ENCODE measurements at places on chromosomes 3 and 15. TPM values are rescaled to one million over a fixed set of nuclear protein-coding genes. Genes with fewer than 3 reads are reported as not detected.

Gene TNFSF10
- 7.5 TPM for polyA plus RNA-seq

Gene CCDC54
- 3.8 TPM for polyA plus RNA-seq

Gene XPC
- polyA plus RNA-seq, result 18.6 TPM

DNA sequence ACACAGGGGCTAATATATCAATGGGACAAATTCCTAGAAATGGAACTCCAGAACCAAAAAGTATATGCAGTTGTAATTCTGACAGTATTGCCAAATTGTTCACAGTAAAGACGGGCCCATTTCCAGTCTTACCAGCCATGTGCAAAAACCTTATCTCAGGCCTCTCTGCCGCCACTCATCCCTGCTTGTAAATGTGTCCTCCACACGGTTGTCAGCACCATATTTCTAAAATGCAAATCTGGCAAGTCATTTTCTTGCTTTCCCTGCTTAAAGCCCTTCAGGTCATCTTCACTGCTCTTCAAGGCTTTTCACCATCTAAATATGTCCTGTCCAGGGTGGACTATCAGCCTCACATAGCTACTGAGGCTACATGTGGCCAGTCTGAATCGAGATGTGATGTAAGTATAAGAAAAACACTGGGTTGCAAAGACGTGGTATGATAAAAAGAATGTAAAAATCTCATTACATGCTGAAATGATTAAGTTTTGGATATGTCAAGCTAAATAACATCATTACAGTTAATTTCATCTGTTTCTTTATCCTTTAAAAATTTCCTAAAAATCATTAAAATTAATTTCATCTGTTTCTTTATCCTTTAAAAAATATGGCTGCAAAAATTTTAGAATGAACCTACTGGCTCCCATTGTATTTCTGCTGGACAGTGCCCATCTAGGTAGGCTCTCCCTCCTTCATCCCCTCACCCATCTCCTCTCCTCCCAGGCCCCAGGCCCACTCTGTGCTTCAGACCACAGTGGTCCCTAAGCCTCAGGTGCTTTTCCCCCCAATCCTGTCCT, 980 bp downstream of the PARP9 start:
- no peak for DNase-seq

- DNase-seq, result no peak
These were observed 86.9 kb downstream of the DCLK3 start for GRCh38 chr3:36677331-36678007.

DNA sequence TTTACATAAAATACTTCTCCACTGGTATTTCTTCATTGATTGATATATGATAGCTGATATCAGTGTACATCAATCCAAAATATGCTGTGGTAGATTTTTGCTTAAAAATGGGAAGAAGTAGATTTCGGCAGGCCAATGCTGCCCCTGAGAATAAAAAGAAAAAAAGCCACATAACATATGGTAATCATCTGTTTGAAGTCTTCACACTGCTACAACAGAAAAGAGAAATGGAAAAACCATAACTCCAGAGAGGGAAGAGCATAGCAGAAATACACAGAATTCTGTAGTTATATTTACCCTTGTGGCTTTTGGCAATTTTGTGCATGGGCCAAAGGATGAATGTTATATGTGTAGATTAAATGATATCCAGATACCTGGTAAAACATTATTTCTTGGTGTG, 143.1 kb upstream of the KCNMB2 start:
- DNase-seq, result no peak

DNA sequence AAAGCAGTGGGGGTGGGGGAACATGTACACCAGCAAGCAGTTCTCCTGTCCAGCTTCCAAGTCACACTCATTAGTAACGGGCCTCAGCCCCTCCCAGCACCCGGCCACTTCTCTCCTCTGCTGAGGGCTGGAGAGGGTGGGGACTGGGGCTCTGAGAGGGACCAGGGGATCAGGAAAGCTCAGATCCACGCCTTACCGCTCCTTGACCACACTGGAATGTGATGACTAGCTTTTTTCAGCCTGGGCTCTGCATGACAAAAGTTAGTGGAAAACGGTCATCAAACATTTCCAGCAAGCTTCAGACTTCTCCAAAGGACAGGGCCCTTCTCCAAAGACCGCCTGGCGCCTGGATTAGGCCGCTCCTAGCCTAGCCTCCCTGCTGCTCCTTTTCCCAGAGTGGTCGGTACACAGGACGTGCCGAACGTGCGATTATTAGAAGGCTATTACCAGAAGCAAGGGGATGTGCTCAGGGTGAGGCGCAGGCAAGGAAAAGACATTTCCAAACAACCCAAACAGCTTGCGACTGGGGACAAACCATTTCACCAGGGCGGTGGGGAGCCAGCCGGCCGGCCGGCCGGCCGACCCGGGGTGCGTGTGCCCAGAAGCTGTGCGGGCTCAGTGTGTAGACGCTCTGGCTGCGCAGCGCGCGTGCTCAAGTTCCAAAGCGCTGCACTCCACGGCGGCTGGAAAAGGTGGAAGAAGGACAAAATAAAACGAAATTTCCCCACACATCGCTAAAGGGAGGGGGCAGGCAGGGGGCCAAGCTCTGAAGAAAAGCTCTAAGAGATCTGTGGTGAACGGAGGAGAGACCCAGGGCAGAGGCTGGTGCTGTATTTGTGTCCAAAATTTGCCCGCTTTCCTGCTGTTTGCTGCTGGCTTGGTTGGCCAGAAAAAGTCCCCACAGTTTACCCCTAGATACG, 51.0 kb upstream of the SSR3 start:
- peak; percentile 66 for DNase-seq
